ENCODE measurements at places on chromosomes 11 and 22.
A peak's percentile ranks its signal among the peaks of the same experiment; 100 is the strongest.

DNA sequence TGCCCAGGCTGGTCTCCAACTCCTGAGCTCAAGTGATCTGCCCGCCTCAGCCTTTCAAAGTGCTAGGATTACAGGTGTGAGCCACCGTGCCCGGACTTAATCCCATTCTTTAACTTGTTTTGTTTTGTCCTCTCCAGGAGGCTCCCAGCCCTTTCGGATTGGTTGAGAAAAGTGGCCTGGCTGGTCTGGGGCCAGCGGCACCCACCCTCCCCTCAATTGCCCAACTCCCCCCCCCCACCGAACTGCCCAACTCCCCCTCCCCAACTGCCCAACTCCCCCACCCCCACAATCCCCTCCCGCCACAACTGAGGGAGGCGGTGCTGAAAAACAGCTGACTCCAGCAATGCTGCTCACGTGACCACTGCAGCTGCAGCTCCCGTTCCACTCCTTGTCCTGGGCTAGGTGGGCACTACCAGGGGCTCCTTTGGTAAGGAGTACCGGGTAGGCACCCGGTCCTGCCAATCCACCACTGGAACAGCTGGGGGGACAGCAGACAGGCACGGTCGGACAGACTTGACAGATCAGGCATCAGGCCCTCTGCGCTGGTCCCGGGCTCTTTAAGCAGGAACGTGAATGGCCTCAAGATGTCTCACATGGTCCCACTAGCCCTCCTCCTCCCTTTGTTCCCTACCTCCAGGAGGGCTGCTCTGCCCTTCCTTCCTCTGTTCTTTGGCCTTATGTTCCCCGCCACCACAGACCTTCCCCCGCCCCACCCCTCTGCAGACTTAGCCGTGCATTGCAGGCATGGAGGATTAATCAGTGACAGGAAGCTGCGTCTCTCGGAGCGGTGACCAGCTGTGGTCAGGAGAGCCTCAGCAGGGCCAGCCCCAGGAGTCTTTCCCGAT, at the start of gene TCN2:
Gene TCN2 (plus strand): TSS at position 720 of the 845 bp plus-strand sequence. CDS start 158 bp downstream, outside the sequence.
- DNase-seq, result peak; percentile 82

DNA sequence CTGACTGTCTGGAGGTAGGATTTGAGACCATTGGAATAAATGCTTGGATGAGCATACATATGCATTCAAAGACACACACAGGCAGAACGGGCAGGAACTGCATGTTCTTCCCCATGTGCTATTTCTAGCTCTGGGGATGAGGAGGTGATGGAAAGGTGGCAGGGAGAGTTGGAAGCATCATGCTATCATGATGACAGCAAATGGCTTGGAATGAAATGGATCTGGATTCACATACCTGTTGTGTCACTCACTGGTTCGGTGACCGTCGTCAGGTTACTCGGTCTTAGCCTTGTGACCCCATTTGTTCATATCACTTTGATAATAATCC, 627.9 kb upstream of the KIRREL3 start:
- no peak for DNase-seq

GRCh38 chr11:69697469-69697843, 6.4 kb downstream of the FGF19 start:
- DNase-seq, result no peak

- no peak for DNase-seq
Measured at GRCh38 chr11:114621950-114622809, 26.6 kb upstream of the NXPE4 start.

- peak; percentile 94 for DNase-seq
Measured at GRCh38 chr11:47768101-47768612, 1.0 kb upstream of the FNBP4 start.

DNA sequence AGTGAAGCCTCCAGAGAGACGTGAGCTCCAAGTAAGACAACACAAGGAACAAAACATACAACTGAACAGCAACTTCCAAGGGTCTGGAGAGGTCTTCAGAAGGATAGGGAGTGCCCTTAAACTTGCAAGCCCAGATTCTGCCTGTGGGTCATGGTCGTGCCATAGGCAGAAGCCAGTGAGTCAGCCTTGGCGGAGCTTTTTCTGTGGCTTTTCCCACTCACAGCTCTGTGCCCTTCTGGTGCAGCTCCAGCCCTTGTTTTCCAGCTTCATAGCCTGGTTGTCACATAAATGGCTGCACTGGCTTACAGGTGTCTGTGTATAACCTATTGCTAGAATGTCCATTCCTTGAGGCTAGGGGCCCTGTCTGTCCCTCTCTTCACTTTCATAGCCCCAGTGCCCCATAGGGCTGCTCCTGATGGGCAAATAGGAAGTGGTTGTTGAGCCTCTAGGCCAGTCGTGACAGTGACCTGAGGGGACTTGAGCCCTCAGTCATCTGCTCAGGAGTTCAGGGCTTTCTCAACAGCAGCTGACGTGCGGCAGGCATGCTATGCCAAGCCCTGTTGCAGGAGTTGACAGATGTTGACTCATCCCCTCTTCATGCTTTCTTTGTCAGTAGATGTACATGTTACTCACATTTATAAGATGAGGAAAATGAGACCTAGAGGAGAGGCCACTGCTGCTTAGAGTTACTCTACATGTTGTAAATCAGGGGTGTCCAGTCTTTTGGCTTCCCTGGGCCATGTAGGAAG, 7.4 kb downstream of the MED15 start:
- DNase-seq, result no peak

- DNase-seq, result no peak
Measured at GRCh38 chr11:27553186-27553585, 46.6 kb upstream of the LIN7C start.

GRCh38 chr11:9133956-9134355, 42.6 kb upstream of the SCUBE2 start:
- no peak for DNase-seq

Measured in NCI-H1105 treated with DMSO at 0.1 percent for 48 hours (cell line).